ENCODE measurements at places on chromosomes 3 and 15. TPM values are rescaled to one million over a fixed set of nuclear protein-coding genes. Genes with fewer than 3 reads are reported as not detected.
A peak's percentile ranks its signal among the peaks of the same experiment; 100 is the strongest.

GRCh38 chr15:39321977-39322376, 258.9 kb upstream of the THBS1 start:
- H3K4me3 ChIP-seq = no peak overlapping the region
- H3K27ac ChIP-seq = no peak overlapping the region
- no peaks in the 10 kb centered on the region for H3K27me3 ChIP-seq
- no peaks in the 10 kb centered on the region for H3K36me3 ChIP-seq
- no peaks in the 10 kb centered on the region for H3K4me1 ChIP-seq

DNA sequence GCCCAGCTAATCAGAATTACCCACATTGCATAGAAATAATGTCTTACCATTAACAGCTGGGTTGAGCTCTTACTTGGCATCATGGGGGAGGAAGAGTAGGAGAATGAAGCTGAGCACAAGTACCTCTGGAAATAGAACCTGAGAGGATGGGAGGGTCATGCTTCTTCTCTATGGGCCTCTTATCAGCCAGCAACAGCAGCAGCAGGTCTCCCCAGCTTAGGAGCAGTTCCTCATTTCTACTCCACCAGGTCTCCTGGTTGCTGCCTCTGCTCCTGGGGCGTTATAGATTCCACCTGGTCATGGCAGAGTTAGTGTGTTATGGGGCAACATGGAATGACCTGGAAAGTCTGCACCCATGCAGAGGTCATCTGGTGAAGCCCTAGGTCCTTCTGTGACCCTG, 3.4 kb downstream of the FSD2 start:
- no peaks in the 10 kb centered on the region for H3K27me3 ChIP-seq
- no peaks in the 10 kb centered on the region for H3K36me3 ChIP-seq
- peak overlapping the region; percentile 29 for H3K4me3 ChIP-seq
- no peak for DNase-seq
- peak overlapping the region; percentile 78 for H3K27ac ChIP-seq

DNA sequence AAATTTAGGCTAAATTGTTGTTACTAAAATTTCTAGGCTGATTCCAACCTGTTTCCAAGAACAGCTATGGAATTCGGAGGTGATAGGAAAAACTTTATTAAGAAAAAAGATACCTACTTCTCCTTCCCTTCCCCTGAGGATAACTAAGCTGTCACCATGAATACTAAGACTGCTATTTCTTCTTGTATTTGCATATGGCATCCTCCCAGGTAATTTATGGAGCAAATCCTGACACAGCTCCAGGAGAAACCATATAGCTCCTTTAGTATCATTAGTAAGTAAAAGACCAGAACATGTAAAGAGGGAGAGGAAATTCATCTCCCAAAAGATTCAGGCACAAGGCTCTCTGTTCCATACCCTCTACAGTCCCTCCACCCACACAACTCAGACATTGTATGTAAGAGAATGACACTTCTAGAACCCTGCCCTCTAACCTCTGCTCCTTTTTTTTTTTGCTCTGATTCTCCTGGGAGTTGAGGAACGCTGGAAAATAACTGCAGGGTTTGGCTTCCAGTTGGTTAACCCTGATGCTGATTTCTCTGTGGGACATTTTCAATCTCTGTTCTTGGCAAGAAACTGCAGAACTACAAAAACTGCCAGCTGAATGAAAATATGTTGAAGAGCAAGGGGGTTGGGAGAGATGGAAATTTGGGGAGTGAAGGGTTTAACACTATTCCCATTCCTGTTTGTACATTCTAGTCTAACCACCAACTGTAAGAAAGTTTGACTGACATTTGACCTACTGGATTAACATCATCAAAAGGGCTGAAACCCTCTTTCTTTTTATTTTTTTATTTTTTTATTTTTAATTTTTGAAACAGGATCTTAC, 14.2 kb upstream of the MAGI1 start:
- no peaks in the 10 kb centered on the region for H3K27me3 ChIP-seq
- no peak for DNase-seq
- peaks cover 4% of the 10 kb centered on the region for H3K4me1 ChIP-seq
- no peaks in the 10 kb centered on the region for H3K36me3 ChIP-seq
- no peak overlapping the region for H3K27ac ChIP-seq

Gene TUSC7
- total RNA-seq = not detected

Gene POLG
- 32.6 TPM for total RNA-seq

Measured in heart right ventricle (tissue), 16 donors.